Muscle of leg (tissue), 16 donors: ENCODE measurements at places on chromosomes 16 and 17. TPM values are rescaled to one million over a fixed set of nuclear protein-coding genes. Genes with fewer than 3 reads are reported as not detected.

The CBX8 gene
- 4.8 TPM for total RNA-seq

DNA sequence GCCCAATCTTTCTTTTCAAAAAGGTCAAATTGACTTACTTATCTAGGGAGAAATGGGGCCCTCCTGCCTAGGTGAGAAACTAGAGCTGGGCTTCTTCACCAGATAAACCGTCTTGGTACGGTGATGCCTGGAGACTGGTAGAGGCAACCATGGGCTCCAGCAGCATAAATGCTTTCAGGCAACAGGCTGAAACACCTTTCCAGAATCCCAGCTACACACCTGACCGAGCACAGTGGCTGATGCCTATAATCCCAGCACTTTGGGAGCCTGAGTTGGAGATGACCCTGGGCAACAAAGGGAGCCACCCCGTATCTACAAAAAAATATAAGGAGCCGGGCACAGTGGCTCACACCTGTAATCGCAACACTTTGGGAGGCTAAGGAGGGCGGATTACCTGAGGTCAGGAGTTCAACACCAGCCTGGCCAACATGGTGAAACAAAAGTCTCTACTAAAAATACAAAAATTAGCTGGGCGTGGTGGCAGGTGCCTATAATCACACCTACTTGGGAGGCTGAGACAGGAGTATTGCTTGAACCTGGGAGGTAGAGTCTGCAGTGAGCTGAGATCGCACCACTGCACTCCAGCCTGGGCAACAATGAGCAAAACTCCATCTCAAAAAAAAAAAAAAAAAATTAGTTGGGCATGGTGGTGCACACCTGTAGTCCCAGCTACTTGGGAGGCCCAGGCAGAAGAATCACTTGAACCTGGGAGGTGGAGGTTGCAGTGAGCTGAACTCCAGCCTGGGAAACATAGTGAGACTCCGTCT, 8.0 kb downstream of the TRAF4 start:
- no peak for DNase-seq

DNA sequence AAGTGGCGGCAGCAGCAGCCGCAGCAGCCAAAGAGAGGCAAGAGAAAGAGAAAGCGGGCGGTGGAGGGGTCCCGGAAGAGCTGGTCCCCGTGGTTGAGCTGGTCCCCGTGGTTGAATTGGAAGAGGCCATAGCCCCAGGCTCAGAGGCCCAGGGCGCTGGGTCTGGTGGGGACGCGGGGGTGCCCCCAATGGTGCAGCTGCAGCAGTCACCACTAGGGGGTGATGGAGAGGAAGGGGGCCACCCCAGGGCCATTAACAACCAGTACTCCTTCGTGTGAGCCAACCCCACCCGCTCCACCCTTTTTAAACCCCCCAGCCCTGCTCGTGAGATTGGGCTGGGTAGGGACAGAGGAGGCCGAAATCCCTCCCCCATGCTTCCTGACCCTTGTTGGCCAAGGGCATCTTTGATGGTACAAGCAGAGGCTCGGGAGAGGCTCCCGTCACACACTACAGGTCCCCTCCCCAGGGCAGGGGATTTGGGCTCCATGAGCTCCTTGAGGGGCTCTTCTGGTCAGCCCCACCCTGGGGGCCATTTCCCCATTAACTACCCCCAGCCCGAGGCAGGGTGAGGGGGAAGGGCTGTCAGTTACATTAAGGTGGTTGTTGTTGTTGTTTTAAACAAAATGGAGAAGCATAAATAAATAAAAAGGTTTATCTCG, 4.6 kb upstream of the ATP2A1 start:
- no peak for DNase-seq

DNA sequence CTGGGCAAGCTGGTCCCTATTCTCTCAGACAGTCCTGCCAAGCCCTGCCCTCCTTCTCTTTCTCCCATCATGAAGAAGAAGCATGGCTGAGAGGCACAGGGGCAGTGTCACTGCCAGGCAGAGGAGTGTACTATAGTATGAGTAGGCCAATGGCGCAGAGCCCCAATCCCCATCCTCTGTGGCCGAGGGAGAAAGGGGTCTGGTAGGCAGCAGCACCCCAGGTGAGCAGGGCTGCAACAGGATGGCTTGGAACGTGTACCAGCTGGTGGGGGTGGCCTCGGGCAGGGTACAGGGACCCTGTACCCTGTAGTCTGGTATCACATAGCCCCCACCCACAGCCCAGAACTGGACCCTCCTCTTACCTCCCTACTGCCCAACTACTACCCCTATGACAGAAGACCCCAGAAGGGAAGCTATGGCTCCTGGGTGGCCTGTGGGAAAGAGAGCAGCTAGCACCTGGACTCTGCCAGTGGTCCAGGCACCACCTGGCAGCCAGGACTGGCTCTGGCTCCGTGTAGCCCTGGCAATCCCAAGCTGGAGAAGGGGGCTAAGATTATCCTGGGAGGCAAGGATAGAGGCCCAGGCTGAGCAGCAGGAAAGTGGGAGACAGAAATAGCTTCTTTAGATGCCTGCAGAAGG, 4.4 kb downstream of the SMARCD2 start:
- no peak for DNase-seq
